ENCODE measurements at places on chromosomes 7 and 10.

- DNase-seq: no peak
Measured at GRCh38 chr7:30681331-30681797, 892 bp downstream of the CRHR2 start.

DNA sequence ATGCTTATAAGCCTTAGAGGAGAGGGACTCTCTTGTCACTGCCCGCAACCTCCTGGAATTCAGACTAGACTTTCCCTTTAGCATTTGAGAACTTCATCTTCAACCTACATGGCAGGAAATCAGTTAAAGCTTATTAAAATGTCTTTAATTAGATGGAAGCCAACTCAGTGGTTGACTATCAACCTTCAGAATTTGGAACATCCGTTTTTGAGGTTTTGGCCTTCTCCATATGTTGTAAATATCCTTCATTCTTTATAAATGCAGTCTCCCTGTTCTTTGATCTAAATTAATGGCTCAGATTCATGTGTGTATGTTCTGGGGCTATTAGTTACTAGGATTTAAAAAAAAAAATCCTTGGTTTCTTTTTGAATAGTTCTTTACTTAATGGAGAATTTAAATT lies 85.0 kb downstream of the ANKRD61 start:
- no peak for DNase-seq

DNA sequence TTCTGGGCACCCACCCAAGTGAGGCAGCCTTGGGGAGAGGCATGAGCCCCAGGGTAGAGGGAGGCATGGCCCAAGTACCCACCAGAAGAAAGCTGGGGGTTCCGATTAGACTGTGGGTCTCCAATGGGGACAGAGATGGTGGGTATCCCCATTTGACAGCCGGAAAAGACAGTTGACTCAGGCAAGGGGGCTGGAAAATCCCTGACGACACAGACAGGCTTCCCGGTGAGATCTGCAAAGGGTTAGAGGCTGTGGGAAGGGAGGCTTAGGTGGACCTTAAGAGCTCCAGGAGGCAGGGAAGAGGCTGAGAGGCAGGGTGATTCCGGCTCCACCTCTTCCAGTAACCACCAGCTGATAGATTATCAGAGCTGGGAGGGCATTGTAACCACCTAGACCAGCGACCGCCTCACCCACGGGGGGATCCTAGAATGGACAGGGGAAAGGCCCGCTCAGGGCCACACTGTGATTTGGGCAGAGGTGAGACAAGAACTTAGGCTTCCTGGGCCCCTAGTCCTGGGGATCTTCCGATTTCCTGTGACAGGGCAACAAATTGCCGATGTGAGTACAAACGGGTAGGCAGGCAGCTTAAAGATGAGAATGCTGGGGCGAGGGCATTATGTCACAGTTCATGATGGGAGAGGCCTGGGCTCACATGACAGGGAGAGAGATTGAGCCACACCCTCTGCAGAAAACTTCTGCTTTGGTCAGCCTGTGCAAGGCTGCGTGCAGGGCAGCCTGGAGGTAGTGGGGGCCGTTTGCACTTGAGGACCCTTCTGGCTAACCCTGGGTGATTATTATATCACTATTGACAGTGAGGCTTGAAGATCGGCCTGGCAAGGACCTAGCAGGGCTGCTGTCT lies 5.4 kb downstream of the TBATA start:
- no peak for DNase-seq

GRCh38 chr10:129865960-129866359 lies 98.1 kb downstream of the EBF3 start:
- no peak for DNase-seq

GRCh38 chr7:24378871-24379616 lies 95.1 kb downstream of the NPY start:
- DNase-seq: no peak

GRCh38 chr10:21300551-21300950 lies 224.9 kb downstream of the SKIDA1 start:
- DNase-seq: no peak

DNA sequence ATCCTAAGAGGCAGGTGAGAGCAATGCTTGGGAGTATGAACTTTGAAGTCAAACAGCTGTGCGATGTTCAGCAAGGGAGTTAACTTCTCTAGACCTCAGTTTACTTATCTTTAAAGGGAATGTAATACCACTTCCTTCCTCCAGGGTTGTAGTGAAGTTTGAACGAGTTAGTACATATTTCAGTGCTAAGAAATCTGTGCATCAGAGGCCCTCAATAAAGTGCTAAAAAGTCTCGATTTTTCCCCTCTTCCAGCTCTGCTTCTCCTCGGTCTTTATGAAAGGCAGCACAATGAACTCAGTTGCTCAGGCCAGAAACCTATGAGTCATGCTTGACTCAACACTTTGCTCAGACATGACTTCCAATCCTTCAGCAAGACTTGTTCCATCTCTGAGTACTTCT lies 418.9 kb downstream of the MDFIC start:
- no peak for DNase-seq

DNA sequence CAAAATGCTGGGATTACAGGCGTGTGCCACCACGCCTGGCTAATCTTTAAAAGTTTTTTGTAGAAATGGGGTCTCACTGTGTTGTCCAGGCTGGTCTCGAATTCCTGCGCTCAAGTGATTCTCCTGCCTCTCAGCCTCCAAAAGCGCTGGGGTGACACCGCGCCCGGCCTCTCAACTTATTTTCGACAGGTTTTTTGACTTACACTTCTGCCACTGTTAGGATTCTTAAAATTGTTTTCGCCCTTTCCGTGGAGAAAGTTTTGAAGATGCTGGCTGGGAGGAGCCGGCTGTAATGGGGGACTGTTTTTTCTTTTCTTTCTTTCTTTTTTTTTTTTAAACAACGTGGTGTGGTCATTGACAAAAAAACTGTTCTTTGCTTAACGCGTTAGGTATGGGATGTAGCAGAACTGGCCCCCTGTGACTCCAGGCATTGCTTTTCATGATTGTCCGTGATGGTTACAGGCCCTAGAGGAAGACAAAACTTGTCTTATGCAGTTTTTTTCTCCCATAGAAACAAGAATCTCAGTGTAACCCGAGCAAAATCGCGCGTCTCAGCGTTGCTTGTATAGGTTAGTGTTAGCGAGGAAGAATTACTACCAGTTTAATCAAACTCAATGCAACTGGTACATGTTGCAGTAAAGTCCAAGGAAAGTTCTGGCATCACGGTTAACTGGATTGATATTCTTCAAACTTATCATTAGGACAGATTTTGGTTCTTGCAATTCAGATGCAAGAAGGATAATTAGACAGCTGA lies 72.2 kb downstream of the DAGLB start:
- no peak for DNase-seq

GRCh38 chr7:13894377-13894776 lies 95.1 kb downstream of the ETV1 start:
- DNase-seq: no peak

DNA sequence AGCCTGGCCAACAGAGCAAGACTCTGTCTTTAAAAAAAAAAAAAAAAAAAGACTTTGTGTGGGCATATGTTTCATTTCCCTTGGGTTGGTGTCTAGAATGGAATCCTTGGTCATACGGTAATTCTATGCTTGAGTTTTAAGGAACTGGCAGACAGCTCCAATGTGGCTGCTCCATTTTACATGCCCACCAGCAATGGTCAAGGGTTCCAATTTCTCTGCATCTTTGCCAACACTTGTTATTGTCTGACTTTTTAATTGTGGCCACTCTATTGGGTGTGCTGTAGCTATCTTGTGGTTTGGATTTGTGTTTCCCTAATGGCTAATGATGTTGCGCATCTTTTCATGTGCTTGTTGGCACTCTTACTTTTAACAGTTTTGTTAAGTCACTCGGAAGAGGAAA lies 57.6 kb downstream of the BRI3 start:
- DNase-seq: no peak

DNA sequence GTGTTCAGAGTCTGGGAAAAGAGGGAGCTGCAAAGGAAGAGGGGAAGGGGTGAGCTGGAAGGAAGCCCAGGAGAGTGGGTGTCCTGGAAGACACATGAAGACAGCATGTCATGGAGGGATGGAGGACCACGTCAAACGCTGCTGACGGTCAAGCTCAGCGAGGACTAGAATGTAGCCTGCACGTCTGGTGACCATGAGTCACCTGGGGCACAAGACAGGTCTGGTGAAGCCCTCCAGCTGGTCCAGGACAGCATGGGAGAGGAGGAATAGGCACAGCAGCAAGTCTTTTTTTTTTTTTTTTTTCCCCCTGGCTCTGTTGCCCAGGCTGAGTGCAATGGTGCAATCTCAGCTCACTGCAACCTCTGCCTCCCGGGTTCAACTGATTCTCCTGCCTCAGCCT lies 19.6 kb upstream of the AMZ1 start:
- no peak for DNase-seq

GRCh38 chr10:131730771-131731497 lies 169.9 kb upstream of the PPP2R2D start:
- DNase-seq: no peak

GRCh38 chr7:128763541-128763940 lies 12.1 kb downstream of the OPN1SW start:
- DNase-seq: no peak

DNA sequence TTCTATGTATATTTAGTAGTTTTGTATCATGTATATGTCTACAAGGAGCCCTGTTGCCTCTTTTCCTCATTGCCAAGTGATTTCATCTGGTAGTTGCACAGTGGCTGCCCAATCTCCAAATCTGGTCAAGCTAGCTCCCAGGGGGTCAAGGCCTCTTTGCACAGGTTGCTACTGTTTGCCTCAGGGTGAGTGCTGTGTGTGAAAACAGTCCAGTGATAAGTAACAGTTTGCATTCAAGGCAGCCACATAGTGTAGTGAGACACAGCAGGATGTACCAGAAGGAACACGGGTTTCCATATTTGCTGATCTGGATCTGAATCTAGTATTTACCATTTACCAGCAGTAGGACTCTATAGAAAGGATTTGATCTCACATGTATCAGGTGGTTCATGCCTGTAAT lies 13.3 kb upstream of the EPC1 start:
- no peak for DNase-seq

DNA sequence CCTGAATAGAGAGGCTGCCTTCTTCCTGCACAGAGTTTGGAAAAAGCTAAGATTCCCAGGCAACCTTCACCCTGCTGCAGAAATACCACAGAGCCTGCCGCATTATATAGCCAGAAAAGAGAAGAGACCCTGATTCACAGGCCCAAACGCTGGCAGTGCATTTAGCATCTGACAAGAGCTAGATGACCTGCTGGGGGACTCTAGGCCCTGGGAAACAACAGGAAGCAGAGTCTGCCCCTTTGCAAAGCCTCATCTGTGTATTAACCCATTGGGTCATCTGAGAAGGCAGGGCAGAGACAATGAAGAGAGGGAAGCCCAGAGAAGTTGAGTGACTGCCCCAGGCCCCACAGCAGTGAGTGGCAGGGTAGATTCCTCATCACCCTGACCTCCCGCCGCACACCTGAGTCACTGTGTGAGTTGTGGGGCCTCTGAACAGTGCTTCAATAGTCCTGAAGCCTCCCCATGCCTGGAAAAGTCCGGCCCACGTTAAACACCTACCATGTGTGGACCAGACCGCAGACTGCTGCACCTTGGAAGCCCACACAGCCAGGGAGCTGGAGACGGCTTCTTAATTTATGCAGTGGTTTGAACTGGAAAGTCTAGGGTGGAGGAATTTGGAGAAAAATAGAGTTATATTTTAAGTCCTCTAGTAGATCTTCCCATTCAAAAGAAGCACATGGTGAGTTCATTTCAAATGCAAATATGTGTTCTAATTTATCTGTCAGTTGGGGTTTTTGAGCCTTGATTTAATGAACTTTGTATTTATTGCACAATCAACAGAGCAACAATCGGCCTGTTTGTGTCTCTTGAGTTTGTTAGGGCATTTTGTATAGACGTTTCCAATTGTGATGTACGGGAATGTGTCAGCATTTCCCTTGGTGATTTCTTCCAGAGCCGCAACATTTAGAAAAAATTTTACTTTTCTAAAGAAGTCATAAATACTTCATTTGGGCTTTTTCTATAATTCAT lies 80.4 kb upstream of the GPR26 start:
- no peak for DNase-seq

DNA sequence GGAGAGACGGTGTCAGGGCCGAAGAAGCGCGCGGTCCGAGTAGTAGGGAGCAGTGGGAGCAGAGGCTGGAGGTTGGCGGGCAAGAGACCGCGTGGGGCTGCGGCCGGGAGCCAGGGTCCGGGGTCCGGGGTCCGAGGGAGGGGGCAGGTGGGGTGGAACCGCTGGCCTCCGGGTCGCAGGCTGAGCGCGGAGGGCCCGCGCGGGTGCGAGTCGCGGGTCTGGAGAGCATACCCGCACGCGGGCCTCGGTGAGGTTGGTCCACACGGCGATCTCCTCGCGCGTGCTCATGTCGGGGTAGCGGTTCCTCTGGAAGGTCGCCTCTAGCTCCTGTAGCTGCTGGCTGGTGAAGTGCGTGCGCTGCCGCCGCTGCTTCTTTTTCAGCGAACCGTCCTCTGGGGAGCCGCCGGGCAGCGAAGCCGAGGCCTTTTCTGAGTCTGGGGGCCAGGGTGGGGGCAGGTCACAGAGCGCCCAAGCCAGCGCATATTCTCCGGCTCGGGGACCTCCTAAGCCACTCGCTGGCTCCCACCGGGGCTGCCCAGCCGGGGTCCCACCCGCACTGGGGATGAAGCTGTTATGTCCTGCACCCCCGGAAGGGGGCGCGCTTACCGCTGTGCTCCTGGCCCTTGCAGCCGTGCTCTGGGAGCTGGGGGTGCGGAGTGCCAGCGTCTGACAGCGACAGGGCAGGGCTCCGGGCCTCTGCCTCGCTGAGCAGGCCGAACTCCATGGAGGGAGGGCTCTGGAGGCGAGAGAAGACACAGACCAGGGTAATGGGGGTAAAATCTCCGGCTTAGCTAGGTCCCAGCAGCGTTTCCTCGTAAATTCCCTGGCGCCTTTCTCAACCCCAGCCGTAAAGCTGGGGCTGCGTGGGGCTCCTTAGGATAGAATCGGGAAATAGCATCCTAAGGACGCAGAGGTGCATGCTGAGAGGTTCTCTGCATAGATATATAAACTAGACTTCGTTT lies 5.5 kb downstream of the ELOVL3 start:
- DNase-seq: no peak

GRCh38 chr7:96401200-96401599 lies 79.3 kb upstream of the SLC25A13 start:
- no peak for DNase-seq

- DNase-seq: no peak
Measured at GRCh38 chr10:68598978-68599770, 39.0 kb downstream of the TET1 start.

DNA sequence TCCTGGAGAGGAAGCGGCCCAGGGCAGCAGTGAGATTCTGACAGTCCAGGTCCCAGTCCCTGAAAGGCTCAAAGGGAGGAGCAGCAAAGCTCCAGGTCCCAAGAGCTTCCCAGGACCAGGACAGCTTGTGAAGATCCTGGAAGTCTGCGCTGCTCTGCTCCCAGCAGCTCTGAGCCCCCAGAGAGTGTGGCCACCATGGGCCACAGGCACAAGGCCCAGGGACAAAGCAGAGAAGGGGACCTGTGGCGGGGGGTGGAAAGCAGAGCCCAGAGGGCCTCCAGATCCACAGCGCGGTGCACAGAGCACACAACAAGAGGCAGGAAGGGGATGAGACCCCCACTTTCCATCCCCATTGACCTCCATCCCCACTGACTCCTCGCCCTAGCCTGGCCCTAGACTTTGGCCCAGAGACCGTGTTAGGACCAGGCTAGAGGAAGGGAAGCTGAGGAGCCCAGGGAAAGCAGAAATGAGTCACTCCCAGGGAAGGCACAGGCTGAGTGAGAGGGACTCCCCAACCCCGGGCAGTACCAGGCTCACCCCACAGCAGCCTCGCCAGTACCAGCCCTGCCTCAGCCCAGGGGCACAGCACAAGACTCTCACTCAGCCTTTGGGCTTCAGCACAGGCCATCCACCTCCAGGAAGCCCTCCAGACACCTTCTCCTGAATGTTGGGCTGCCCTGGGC lies 75.5 kb downstream of the GRID1 start:
- DNase-seq: no peak

All from NCI-H1417 treated with DMSO at 0.1 percent for 48 hours (cell line).